ENCODE measurements at places on chromosomes 16 and 17. TPM values are rescaled to one million over a fixed set of nuclear protein-coding genes. Genes with fewer than 3 reads are reported as not detected.
A peak's percentile ranks its signal among the peaks of the same experiment; 100 is the strongest.

Gene TBC1D3H
- not detected for total RNA-seq

Gene SDR42E2
- not detected for total RNA-seq

Gene NECAB2
- not detected for total RNA-seq

- no peak for DNase-seq
Measured at GRCh38 chr17:68343976-68344375, 52.7 kb downstream of the ARSG start.

DNA sequence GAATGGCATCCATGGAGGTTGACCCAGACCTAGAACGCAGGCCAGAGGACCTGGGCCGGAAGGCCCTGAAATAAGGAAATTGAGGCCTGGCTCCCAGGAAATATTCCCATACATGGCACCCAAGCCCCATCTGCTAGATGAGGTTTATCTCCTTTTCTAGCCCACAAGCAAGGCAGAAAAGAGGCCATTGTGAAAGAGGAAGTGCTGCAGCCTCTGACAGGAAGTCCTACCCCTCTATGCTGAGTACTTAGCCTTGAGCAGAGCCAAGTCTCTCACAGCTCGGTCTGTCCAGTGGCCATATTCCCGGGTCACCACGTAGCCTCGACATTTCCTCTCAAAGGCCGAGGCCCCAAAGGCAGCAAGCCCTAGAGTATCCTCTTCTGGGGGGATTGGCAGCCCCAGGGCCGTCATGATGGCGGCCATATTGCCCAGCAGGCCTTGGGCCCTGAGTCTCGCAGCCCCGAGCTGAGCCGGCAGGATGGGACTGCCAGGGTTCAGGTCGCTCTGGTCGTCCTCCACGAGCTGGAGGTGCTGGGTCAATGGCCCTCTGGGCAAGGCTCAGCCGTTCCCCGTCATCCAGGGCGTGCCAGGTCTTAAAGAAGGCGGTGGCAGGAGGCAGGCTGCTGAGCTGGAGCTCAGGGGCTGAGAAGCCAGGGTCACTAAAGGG, 7.8 kb downstream of the CTF1 start:
- DNase-seq: peak; percentile 71

GRCh38 chr16:62041401-62041800, 5.2 kb upstream of the CDH8 start:
- no peak for DNase-seq

- no peak for DNase-seq
Measured at GRCh38 chr16:3498988-3499387, 1.8 kb upstream of the CLUAP1 start.

DNA sequence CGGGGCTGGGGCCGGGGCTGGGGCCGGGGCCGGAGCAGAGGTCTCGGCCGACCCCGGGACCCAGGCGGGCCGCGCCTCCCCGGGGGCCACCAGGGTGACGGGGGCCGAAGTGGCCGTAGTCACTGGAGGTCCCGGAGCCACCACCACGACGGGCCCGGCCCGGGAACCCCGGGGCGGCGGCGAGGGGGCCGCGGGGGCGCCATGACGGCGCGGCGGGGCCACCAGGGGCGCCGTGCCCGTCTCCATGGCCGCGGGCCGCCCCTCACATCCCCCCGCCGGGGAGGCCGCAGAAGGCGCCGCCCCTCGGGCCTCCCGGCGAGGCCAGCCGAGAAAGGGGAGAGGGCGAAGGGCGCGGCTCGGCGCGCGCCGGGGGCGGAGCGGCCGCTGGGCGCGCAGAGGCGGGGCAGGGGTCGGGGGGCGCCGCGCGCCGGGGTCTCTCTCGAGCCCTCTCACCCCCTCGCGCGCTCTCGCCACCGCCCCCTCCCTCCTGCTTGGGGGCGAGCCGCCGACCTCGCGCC, 297 bp downstream of the TBC1D10B start:
- DNase-seq: no peak

GRCh38 chr16:48409839-48410632, 24.8 kb upstream of the SIAH1 start:
- DNase-seq: peak; percentile 82

- no peak for DNase-seq
Measured at GRCh38 chr17:49987681-49988441, 7.2 kb downstream of the DLX3 start.

DNA sequence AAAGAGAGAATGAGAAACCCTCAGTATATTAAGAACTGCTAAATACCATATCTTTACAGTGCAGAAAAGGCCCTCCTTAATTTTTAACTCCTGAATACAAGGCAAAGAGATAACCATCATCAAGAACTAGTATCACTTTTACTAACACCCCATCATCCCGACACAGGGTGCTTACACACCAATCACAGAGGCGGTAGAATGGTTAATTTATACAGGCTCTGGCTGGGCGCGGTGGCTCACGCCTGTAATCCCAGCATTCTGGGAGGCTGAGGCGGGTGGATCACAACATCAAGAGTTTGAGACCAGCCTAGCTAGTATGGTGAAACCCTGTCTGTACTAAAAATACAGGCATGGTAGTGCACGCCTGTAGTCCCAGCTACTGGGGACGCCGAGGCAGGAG, 4.2 kb downstream of the PSMD12 start:
- no peak for DNase-seq

DNA sequence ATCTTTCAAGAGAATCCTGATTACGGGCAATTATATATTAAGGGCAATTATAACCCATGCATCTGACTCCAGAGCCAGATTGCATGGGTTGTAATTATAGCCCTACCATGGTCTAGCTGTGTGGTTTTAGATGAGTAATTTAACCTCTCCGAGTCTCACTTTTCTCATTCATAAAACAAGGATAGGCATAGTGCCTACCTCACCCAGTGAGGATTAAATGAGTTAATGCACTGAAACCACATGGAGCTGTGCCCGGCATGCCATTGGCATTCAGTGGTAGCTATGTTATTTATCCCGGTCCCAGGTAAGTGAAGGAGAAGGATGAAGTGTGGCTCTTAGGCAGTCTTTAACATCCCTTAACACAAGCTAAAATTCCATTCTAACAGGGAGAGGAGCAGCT, 6.3 kb downstream of the SNX20 start:
- no peak for DNase-seq
